Bladder microvascular endothelial cell (primary cell): ENCODE measurements at places on chromosomes 11 and 22. TPM values are rescaled to one million over a fixed set of nuclear protein-coding genes. Genes with fewer than 3 reads are reported as not detected.

STT3A gene
- total RNA-seq = 117 and 253 TPM in 2 replicates

TYMP gene
- 28.2 and 35.5 TPM in 2 replicates for total RNA-seq

CHRM1 gene
- total RNA-seq = not detected in 2 replicates

FAM227A gene
- 0.16 and 0.69 TPM in 2 replicates for total RNA-seq

KCNJ4 gene
- total RNA-seq = not detected in 2 replicates

F2 gene
- not detected in 2 replicates for total RNA-seq

CARD10 gene
- total RNA-seq = 29.6 and 37.2 TPM in 2 replicates

PATE3 gene
- total RNA-seq = not detected in 2 replicates

VSIG2 gene
- total RNA-seq = 0.44 and 1.1 TPM in 2 replicates

GAS2 gene
- 0.97 and 1.8 TPM in 2 replicates for total RNA-seq

DRICH1 gene
- 0.06 TPM in 1 of 2 replicates, not detected in the other for total RNA-seq

WNT11 gene
- 0.31 TPM in 1 of 2 replicates, not detected in the other for total RNA-seq

PRG3 gene
- not detected in 2 replicates for total RNA-seq

SYT7 gene
- 0.94 and 0.97 TPM in 2 replicates for total RNA-seq

RELT gene
- total RNA-seq = 3.9 and 9.8 TPM in 2 replicates

PATE2 gene
- total RNA-seq = 0.16 TPM in 1 of 2 replicates, not detected in the other

ART1 gene
- total RNA-seq = not detected in 2 replicates

MGAT3 gene
- under 0.01 and 0.06 TPM in 2 replicates for total RNA-seq

KIRREL3 gene
- under 0.01 TPM in 1 of 2 replicates, not detected in the other for total RNA-seq

RFPL1 gene
- not detected in 2 replicates for total RNA-seq

HTR3A gene
- total RNA-seq = not detected in 2 replicates

MS4A8 gene
- total RNA-seq = not detected in 2 replicates

CEND1 gene
- not detected in 2 replicates for total RNA-seq

ACRV1 gene
- total RNA-seq = not detected in 2 replicates

LPXN gene
- 1.9 and 3.7 TPM in 2 replicates for total RNA-seq

TEX54 gene
- not detected in 2 replicates for total RNA-seq

DENND5A gene
- 138 and 290 TPM in 2 replicates for total RNA-seq

VSIG10L2 gene
- not detected in 2 replicates for total RNA-seq

SBF1 gene
- total RNA-seq = 33.2 and 63.9 TPM in 2 replicates

ESAM gene
- total RNA-seq = 70.3 and 74.5 TPM in 2 replicates

SEC14L6 gene
- total RNA-seq = 0.13 TPM in 1 of 2 replicates, not detected in the other

PGR gene
- under 0.01 TPM in 1 of 2 replicates, not detected in the other for total RNA-seq

CRYBA4 gene
- total RNA-seq = not detected in 2 replicates

BBOX1 gene
- total RNA-seq = not detected in 2 replicates

FERMT3 gene
- total RNA-seq = 2.8 and 6.4 TPM in 2 replicates

CAPN1 gene
- 86.8 and 101 TPM in 2 replicates for total RNA-seq

CYP2D6 gene
- total RNA-seq = 0.16 and 0.50 TPM in 2 replicates

OR2AT4 gene
- not detected in 2 replicates for total RNA-seq

POGLUT3 gene
- 12.3 and 29.9 TPM in 2 replicates for total RNA-seq

SEPTIN3 gene
- total RNA-seq = under 0.01 and 0.06 TPM in 2 replicates

FOSL1 gene
- total RNA-seq = 4.4 and 5.0 TPM in 2 replicates

P4HA3 gene
- 14.7 and 31.0 TPM in 2 replicates for total RNA-seq

SLC35F2 gene
- 28.7 and 57.2 TPM in 2 replicates for total RNA-seq

SERPING1 gene
- 0.13 and 0.16 TPM in 2 replicates for total RNA-seq

MUC6 gene
- total RNA-seq = not detected in 2 replicates

AQP11 gene
- total RNA-seq = 0.16 and 0.31 TPM in 2 replicates

YPEL4 gene
- 0.16 TPM in 1 of 2 replicates, not detected in the other for total RNA-seq

ABCC8 gene
- not detected in 2 replicates for total RNA-seq

HEPN1 gene
- total RNA-seq = 1.2 TPM in 1 of 2 replicates, not detected in the other

OR51I2 gene
- not detected in 2 replicates for total RNA-seq

TRIM49 gene
- not detected in 2 replicates for total RNA-seq

TIMM10B gene
- 21.8 and 25.3 TPM in 2 replicates for total RNA-seq

CCDC73 gene
- 0.06 TPM in 1 of 2 replicates, not detected in the other for total RNA-seq

DDT gene
- 65.6 and 81.6 TPM in 2 replicates for total RNA-seq

GSTT2B gene
- 1.3 and 7.0 TPM in 2 replicates for total RNA-seq

FAM111B gene
- 13.9 and 31.7 TPM in 2 replicates for total RNA-seq

DNAL4 gene
- total RNA-seq = 11.7 and 15.5 TPM in 2 replicates

IGLL1 gene
- not detected in 2 replicates for total RNA-seq

LRRC4C gene
- total RNA-seq = not detected in 2 replicates
